ENCODE measurements at places on chromosomes 2 and 18.

DNA sequence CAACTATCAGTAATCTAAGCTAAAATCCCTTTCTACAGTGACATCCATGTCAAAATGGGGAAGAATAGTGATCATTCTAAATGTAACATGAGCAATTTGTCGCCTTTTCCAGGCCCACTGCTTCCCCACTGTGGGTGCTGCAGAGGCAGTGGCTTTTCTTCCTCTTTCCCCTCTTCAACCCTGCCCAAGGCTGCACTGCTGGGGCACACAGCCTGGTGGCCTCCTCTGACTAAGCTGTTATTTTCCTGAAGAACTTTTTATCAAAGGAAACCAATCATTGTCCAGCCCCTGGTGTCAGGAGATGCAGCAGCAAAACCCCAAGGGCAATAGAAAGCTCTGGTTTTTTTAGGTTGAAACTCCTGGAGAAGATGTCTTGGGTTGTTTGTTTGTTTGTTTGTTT lies 117.6 kb upstream of the KLF7 start:
- no peak for DNase-seq

GRCh38 chr18:24446453-24446852 lies 14.0 kb upstream of the HRH4 start:
- DNase-seq = no peak

DNA sequence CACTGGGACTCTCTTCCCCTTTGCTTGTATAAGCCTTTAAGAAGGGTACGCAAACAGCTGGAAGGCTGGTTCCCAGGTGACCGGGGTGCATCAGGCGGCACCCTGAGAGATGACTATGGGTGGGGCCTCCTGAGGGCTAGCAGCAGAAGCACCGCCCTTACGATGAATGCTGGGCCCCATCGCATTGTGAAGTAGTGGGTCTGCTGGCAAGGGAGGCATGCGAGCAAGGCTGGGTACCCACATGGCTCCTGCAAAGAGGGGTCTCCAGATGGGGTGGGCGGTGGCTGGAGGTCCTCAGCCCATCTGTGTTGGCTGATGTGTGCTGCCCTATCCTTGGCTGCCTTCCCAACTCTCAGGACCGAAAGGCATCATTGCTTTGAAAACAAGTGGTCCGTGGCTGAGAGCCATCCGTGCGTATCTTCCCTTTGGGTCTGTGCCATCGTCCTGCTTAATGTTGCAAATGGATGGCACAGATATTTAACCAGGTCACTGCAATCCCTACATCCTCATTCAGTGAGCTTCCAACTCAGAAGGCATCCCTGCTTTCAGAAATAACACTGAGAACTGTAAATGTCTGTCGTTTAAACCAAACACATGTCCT lies 83.5 kb upstream of the GPC1 start:
- DNase-seq = no peak

DNA sequence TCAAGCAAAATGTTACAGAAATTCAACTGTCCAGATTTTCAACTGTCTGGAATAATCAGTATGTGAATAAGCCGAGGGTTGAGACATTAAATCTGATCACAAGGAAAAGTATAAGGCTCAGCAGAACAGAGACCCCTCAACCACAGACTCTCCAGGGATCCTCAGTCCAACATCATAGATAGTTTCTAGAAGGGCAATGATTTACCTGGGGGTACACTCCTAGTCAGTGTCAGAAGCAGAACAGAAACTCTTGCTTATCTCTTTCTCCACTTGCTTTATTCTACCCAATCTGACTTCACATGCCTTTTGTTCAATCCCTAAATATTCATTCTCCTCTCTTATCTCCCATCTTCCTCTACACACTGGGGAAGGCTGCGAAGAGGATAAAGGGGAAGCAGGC lies 36.4 kb downstream of the ICOS start:
- no peak for DNase-seq

DNA sequence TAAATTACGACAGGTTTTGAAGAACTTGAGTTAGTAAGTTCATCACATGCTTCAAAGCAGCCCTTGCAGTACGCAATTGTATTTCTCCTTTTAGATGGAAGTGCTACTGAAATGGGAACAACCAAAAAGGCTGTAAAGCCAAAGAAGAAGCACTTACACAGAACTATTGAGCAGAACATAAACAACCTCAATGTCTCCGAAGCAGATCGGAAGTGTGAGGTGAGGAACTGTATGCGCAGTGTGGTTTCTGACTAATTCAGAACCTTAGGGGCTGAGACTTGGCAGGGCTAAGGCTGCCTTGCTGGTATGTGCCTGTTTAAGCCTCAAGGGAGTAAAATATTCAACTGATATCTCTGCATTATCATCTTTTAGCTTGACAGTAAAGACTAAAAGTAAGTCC lies 8.4 kb downstream of the NCAPH start:
- DNase-seq = no peak

- DNase-seq = no peak
Observed at GRCh38 chr2:222677981-222678380, 6.5 kb downstream of the MOGAT1 start.

- DNase-seq = no peak
Observed at GRCh38 chr2:9984871-9985480, 33.5 kb downstream of the GRHL1 start.

DNA sequence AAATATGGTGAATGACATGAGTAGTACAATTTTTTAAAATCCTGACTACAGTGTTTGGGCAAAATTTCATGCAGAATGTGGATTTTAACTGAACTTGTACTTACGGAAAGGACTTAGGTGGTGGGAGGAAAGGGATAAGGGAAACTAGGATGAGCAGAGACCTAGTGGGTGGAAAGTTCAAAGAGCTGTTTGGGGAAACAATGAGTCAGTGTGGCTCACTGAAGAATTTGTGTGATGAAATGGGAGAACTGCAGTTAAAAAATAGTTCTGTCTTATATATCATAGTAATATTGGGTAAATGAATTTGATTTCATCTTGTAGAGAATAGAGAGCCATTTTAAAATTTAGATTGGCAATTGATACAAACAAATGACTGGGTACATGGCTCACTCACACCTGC lies 220.1 kb upstream of the CTAGE1 start:
- DNase-seq = no peak

DNA sequence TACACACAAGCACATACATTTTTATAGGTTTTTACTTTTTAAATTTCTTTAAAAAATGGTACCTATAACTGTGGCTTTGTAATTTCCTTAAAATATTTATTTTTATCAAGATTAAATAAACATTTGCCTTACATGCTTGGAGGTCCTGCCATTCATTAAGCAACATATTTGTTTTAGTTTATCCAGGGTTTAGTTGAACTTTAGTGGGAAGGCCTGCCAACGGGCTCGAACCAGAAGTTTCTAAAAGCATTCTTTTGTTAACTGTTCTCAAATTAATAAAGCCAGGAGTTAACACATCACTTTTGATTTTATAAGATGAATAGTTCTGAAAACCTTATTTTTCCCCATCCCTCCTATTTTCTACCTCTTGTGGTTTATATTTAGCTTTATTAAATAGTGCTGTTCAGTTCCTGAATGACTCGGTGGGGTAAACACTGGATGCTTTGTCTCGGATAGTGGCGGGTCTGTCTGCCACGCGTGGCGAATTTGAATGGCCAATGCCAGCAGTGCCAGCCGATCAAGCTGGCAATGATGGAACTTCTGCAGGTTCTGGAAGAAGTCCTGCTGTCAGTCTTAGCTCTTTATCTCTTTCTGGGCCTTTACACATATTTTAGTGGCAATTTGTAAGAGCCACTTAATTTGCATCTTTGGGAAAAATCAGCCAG lies 32.2 kb downstream of the SH3YL1 start:
- DNase-seq = no peak

DNA sequence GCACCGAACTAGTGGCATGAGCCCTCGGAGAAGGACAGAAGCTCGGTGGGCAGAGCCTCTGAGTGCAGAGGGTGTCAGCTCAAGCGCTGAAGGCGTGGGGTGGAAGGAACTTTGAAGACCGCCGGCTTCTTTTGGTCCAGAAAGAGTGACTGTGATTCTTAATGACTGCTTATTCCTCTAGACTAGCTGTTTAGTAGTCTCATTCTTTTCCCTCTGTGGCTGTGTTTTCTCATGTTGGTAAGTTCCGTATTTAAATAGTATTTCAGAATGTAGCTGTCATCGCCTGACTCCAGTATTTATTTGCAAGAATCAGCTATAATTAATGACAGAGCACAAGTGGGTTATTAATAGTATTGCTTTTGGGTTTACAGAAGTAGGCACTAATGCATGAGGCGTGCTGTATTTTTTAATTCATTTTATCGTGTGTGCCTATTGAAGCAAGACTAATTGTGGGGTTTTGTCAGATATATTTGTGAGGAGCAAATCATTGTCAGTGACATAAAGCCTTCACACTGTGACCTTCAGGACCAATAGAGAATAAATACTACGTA lies 80.8 kb upstream of the NFATC1 start:
- DNase-seq = no peak

- DNase-seq = no peak
Observed at GRCh38 chr2:90207454-90208058, 1516.1 kb downstream of the RPIA start.

- DNase-seq = no peak
Observed at GRCh38 chr2:26401739-26402541, at the start of gene DRC1. Gene DRC1 (plus strand): TSS chr2:26401920. CDS start chr2:26401990, 70 bp downstream.

- DNase-seq = no peak
Observed at GRCh38 chr2:19683556-19683955, 218.2 kb downstream of the TTC32 start.

DNA sequence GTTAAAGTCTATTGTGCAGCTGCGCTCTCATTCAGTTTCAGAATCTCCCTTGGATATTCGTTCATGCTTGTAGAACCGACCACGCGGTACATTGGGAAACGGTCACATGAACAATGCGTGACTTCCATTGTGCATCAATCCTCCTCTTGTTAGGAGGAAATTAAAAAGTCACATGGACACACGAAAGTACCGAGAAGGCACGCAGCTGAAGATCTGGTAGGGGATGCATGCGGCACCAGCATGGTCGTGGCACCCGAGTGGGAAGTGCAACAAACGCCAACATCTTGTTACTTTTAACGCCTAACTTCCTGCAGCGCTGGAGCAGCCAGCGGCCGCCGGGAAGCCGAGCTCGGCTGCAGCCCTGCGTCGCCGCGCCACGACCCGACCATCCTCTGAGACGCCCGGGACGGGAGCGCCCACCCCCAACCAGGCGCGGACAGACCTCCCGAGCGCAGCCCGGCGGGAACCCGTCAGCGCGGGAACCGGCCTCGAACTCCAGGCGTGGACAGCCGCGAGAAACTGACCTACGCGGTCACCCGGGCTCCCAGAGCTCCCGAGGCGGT lies 412 bp downstream of the OSBPL1A start:
- peak; percentile 47 for DNase-seq

DNA sequence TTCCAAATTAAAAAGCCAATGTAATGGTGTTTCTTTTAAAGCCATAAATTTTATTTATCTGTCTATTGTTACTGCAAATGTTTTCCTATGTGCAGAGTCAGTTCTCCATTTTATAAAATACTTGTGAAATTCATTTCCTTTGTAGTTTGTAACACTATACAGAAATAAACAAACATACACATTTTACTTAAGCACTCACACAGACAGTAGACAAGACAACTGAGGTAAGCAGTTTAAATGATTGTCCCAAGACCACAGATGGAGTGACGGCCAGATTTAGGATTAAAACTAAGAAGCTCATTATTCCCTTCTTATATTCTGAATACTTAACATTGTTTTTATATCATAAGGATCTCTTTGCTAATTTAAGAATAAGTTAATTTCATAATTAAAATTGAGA lies 100.9 kb downstream of the BAZ2B start:
- peak; percentile 25 for DNase-seq

DNA sequence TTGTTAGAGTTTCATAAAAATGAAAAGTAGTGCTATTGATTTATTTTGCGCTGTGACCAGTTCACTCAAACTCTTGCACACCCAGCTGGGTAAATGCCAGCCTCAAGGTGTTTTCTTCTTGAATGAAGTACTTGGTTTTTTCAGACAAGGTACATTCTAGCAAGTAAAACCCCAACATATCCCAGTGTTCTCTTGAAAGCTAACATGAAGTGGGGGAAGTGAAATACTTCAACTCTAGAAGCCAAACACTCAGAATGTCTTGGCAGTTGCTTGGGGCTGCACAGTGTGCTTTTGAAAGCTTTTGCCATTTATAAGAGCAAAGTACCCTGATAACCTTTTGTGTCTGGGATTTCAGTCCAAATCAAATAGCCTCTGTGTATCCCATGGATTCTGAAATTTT lies 13.4 kb downstream of the NPAS2 start:
- DNase-seq = no peak

- DNase-seq = no peak
Observed at GRCh38 chr18:34131006-34131405, 93.7 kb downstream of the NOL4 start.

GRCh38 chr2:30257266-30258214 lies 26.2 kb downstream of the LBH start:
- DNase-seq = no peak

DNA sequence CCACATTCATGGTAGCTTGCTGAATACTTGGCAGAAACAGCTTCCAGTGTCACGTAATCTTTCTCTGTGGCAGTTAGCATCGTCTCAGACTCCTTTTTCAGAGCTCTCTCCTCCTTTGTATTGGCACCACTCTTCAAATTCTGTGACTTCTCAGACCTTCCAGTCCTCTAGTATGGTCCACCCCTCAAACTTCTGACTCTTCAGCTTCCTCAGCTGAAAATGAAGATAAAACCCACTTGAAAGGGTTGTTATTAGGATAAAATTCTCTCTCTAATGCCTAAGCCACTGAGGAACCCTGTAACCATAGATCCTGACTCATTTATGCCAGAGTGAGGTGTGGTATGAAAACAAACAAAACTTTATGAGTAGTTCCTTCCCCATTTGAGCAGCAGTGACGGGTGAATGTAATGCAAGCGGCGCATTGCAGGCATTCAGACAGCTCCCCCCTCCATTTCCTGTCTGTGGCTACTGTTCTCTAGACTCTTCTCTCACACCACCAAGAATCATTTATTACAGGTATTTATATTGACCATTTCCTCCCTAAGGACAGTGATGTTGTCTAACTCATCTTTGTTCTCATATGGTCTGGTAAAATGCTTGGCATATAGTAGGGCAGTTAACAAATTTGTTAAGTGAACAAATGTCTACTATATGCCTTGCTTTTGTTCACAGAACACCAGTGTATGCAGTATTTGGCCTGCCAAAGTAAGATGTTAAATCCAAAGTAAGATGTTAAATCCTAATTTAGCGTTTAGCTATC lies 35.3 kb downstream of the GALNT1 start:
- no peak for DNase-seq

DNA sequence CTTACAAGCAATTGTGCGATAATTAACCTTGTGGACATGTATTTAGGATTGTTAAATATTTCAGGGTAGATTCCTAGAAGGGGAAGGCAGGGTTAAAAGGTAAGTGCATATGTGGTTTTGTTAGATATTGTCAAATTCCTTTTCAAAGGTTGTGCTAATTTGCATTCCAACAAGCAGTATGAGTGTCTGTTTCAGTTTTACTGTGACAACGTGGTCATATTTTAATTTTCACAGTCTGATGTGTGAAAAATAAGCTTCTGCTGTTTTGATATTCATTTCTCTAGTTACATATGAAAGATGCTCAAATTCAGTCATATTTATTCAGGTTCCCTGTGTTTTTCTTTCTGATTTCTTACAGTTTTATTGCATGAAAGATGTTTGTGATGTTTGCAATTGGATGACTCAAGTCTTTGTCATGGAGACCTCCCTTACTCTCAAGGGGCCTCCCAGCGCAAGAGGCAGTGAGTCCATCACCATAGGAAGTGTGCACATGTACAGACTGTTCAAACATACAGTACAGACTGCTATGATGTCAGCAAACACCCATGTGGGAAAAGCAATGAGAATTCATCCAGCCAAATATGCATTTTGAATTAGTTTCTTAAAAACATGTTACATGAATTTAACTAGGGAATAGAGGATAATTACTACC lies 310.8 kb downstream of the GALR1 start:
- DNase-seq = no peak

- no peak for DNase-seq
Observed at GRCh38 chr2:157782057-157782845, 93.9 kb downstream of the ACVR1 start.

- no peak for DNase-seq
Observed at GRCh38 chr2:136030406-136030805, 45.0 kb upstream of the DARS1 start.
